ENCODE measurements at places on chromosomes 4 and X. TPM values are rescaled to one million over a fixed set of nuclear protein-coding genes. Genes with fewer than 3 reads are reported as not detected.

The NAA10 gene
- 63.1 TPM for total RNA-seq

The TRIM61 gene
- 1.1 TPM for total RNA-seq

The ZFP92 gene
- total RNA-seq, result 1.9 TPM

The CORIN gene
- not detected for total RNA-seq

The FOXR2 gene
- not detected for total RNA-seq

The ZNF674 gene
- total RNA-seq, result 7.4 TPM

The EFHC2 gene
- total RNA-seq, result 0.63 TPM

The TMEM271 gene
- total RNA-seq, result not detected

GRCh38 chr4:182141061-182141460 lies 102.1 kb upstream of the TENM3 start:
- DNase-seq, result no peak

GRCh38 chr4:76498550-76498949 lies 63.5 kb downstream of the SHROOM3 start:
- DNase-seq, result no peak

DNA sequence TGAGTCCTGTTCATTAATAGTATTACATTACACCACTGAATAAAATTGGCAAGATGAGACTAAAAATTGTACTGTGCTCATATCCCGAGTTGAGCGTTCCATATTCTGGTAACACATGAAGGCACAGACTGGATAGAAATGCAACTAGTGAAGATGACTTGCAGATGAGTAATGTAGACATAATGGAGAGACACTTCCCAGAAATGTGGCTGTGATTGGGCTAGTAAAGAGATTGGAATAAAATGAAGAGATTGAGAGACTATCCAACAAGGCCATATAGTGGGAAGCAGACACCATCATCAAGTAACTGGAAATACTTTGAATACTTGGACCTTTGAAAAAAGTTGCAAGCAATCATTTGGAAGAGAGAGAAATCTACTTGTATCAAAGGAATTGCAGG lies 77.3 kb downstream of the DCAF8L1 start:
- no peak for DNase-seq

GRCh38 chr4:7894098-7894676 lies 45.5 kb downstream of the AFAP1 start:
- DNase-seq, result no peak

DNA sequence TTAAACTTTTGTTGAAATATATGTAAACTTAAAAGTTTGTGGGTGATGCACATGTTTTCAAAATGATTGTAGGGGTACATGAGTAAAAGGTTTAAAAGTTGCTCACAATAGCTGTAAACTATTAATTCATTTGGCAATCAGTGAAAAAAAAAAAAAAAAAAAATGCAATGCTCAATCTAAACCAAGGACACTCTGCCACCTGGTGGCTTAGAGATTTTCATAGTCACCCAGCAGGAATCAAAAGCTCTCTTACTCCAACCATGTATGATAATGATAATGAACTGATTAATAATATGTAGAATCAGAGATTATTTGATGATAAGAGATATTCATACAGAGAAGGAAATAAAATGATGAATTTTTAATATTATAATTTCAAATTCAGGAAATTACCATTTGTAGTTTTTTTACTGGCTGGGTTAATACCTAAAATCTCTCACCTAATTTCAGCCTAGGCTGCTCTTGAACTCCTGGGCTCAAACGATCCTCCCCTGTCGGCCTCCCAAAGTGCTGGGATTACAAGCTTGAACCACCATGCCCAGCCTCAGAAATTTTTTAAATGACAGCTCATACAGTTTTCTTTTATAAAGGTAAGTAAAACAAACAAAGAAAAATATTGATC lies 46.9 kb upstream of the SLC25A4 start:
- DNase-seq, result no peak

DNA sequence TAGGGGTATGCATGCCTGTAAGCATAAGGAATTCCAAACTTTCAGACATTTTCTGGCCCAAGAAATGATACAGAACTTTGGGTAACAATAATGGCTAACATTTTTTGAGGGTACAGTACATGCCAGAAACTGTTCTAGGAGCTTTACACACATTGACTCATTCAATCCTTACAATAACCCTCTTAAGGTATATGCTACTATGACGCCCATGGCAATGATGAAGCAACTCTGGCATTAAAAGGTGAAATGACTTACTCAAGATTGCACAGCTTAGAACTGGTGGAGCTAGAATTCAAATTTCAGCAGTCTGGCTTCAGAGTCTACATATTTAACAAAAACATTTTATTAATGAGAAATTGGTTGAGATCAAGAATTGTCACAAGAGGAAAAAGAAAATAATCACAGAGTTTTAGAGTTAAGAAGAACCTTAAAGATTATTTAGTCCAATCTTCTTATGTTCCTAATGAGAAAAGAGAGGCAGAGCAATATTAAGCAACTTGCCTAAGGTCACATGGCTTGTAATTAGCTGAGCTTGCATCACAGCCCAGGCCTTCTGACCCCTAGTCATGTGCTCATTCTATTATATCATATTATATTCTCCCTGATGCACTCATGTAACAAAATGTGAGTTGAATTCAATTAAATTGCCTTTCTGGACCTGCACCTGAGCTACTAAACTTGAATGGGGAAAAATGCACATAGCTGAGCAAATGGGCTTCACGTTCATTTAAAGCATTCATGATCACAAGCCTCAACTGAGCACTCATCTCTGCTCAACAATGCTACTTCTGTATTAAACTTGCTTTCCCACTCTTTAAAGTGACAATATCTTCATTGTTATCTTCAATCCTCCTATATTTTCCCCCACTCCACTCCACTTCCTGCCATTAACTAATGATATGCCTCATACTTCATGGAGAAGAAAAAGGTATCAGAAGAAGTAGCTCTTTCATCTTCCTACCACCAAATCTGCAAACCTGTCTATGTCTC lies 73.2 kb downstream of the ENOX2 start:
- no peak for DNase-seq

GRCh38 chr4:124863040-124863545 lies 150.6 kb upstream of the ANKRD50 start:
- no peak for DNase-seq

- DNase-seq, result no peak
These were observed at the start of gene PDE6B for GRCh38 chr4:624705-625590. TSS of gene PDE6B (plus strand) at chr4:625573. CDS start at chr4:625627, 54 bp downstream.

DNA sequence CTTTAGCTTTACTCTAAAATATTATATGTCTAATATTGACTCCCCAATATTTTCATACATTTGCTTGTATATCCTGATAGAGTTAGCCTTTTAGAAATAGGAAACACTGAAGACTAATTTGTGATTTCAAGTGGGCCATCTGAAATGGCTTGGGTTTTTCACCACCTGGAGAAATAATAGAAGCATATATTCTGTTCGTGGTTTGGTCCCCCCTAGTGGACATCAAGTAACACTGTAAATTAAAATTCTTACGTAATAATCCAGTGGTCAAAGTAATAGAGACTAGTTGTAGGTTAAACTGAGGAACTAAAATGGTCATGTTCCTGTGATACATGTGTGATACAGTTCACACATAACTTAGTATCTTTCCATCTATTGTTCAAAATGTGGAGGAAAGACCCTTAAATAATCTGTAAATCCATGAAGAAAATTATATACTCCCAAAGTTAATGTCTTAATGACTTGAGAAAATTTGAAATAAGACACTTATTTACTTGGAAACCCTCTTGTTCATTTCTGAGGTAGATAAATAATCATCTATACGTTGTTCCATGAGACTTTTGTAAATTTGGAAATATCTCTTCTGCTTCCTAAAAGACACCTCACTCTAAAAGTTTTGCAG lies 79.8 kb upstream of the SMARCAD1 start:
- no peak for DNase-seq

DNA sequence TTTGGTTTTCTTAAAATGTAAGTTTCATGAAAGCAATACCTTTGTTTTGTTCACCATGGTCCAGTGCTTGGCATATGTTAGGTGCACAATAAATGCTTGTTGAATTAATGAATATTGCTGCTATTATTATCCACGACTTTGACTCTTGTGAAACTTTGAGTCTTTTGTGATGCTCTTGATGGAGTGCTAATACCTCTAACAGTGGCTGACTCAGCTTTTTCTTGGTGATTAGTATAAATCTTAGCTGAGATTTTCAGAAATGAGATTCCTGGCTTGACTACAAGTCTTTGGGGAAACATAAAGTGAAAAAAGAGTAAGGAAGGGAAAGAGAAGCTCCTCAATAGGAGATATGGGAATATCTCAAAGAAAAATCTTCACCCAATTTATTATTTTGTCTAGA lies 375.2 kb upstream of the RPS6KA3 start:
- no peak for DNase-seq

GRCh38 chrX:122187069-122187713 lies 996.9 kb upstream of the GRIA3 start:
- DNase-seq, result no peak

DNA sequence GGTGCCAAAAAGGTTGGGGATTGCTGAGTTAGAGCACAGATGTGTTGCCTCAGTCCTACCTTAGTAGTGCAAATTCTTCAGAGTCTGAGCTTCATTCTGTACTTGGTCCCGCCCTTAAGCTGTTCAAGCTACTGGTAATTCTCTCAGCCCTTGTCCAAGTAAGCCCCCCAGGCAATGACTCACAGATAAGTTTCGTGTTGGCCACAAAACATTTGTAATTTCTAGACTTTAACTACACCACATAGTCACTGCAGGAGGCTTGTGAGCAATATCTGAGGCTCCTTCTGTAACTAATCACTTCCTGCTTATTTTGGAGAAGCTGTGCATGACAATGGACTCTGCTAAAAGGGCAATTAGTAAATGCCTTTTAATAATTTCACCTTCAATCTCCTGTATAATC lies 1420.5 kb downstream of the PCDH7 start:
- no peak for DNase-seq

DNA sequence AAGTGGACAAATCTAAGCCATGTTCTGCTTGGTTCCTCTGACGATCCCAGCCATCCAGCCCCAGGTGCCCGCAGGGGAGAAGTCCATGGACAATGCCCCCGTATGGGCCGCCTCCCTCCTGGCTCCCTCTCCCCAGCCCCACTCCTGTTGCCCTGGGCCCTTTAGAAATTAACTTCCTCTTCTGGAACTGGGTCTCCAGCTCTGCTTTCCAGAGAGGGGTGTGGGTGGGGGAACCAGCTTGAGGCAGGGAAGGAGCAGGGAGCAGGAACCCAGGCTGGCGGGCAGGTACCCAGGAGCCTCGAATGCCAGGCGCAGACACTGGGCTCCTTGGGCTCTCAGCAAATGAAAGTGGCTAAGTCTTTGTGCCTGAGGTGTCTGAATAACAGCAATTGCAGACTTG lies 12.7 kb upstream of the ABLIM2 start:
- no peak for DNase-seq
